ENCODE measurements at places on chromosomes 11 and 22. TPM values are rescaled to one million over a fixed set of nuclear protein-coding genes. Genes with fewer than 3 reads are reported as not detected.

Gene KRTAP5-1
- total RNA-seq, result not detected

DNA sequence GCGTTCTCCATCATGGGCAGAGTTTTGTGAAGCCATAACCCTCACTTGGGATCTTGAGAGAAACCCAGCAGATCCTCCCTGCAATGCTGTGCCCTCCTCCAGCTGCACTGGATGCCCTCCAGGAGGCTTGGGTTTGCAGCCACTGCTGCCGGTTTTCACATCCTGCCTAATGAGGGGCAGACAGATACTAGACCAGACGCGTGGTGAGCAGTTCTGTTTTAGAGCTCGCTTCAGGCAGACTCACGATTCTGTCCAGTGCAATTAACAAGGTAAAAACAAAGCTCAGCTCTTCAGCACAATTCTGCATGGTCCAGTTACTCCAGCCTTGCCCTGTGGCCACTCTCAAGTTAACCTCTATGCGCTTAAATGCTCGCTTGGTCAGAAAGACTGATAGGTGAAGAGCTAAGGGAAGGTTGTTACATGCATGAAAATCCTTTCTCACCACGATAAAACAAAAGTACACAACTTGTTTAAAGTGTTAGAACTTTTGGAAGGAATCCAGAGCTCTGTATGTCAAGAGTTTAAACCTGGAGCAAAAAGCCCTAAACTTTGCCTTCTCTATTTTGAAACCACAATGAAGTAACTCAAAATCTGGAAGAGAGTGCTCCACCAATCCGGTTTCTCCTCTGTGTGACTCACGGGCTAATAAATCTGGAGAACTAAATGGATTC lies 292.3 kb upstream of the FAT3 start:
- no peak for DNase-seq

Gene ATXN10
- 52.9 TPM for total RNA-seq

- no peak for DNase-seq
These were observed 165.0 kb upstream of the MTMR2 start for GRCh38 chr11:96088914-96089313.

DNA sequence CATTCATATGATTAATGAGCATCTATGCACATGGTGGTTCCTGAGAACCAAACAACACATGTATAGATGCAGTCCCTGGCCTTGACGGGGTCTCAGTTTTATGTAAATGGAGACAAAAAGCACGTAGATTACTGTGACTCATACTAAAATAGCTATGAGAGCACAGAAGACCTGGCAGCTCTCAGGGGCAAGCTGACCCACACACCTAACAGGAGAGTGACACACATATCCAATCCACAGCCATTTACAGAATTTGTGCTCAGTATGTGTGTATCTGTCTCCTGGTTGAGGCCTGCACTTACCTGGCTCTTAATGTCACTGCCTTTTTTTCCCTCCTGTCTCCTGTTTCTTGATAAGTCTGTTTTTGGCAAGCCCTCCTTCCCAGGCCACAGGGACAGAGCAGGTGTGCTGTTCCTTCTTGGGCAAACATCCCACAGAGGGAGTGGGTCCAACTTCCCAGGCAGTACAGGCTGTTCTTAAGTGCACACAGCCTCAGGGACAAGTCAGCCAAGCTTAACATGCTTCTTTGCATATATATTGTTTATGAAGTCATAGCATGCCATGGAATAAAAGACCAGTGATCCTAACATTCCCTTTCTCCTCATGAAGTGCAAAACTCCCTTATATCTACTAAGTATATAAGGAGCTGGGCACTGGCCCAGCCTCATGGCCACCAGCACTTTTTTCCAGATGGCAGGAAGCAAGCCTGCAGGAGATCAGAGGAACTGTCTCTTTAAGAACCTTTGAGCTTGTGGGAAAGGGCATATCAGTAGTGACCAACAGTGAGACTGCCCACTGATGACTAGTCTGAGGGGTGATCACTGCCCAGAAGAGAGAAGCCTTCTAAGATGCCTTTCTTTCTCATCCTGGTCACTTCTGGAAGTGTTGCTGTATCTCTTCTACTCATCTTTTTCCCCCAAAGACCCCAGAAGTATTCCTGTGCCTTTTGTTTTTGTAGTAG lies 124.7 kb upstream of the CCDC90B start:
- no peak for DNase-seq

Gene OR52I2
- total RNA-seq, result not detected

Gene SYCE3
- not detected for total RNA-seq

DNA sequence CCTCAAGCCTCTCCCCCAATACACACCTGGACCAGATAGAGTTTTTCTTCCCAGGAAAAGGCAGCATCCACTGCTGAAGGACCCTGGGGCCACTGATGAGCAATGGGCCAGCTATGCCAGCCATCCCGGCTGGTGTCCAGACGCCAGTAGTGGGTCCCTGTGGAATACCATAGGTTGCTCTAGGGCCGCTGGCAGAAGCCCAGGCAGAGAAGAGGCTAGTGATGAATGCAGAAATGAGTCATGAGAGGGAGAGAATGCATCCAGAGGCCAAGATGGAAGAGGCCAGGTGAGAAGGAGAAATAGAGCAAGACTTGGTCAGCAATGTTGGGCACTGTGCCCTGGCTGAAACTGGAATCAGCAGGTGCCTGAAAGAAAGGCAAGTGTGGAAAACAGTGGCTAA lies 8.9 kb downstream of the HPX start:
- no peak for DNase-seq

GRCh38 chr22:23072077-23072910 lies 2.0 kb downstream of the GNAZ start:
- no peak for DNase-seq

- no peak for DNase-seq
These were observed 37.7 kb downstream of the TCIRG1 start for GRCh38 chr11:68076371-68077042.

Gene JRKL
- 8.5 TPM for total RNA-seq

DNA sequence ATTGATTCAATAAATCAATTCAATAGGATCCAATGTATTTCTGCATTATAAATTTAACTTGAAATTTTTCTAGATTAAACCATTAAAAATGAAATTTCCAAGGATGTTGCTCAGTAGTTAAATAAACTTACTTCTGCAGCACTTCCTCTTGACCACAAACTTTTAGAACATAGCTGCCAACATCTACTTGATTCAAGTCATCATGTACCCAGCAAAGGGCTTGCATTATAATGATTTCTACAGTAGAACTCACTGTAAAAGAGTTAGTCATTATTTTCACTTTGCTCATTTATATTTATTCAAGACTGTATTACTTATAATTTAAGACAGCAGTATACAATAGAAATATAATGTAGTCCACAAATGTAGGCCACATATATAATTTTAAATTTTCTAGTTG lies 59.2 kb downstream of the PIK3C2A start:
- DNase-seq, result no peak

DNA sequence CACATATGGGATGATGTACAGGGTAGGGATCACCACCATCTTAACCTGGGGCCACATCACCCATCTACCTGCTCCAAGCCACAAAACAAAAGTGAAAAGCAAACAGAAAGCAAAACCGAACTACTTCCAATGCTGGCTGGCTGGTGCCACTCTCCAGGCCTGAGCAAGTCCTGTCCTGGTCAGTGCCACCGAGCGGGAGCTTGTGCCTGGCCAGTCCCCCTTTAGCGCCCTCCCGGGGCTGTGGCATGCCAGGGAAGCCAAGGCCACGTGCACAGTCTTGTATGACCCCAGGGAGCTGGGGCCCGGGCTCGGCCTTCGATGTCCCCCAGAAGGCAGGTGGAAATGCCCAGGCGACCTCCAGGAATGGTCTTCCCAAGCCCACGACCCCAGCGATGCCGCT lies 17.9 kb upstream of the NAP1L4 start:
- no peak for DNase-seq

GRCh38 chr11:101466352-101466751 lies 117.5 kb downstream of the TRPC6 start:
- DNase-seq, result no peak

GRCh38 chr11:65573391-65574079 lies 1.2 kb downstream of the FAM89B start:
- no peak for DNase-seq

GRCh38 chr11:90373971-90374370 lies 151.1 kb upstream of the CHORDC1 start:
- DNase-seq, result no peak

DNA sequence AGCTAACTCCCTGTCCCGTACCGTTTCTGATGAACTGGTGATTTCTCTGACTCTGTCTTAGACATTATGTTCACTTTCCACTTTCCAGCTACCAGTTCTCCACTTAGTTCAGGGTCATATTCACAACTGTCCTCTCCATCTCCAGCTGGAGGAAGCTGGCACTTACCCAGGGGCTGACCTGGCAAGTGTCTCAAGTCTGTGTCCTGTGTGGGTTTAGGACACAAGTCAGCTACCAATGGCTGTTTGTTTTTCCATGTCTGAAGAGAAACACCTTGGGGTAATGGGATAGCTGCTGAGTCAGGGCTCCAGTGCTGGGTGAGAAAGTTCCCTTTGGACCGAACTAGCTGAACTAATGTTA lies 134.4 kb downstream of the CSNK2A3 start:
- no peak for DNase-seq

DNA sequence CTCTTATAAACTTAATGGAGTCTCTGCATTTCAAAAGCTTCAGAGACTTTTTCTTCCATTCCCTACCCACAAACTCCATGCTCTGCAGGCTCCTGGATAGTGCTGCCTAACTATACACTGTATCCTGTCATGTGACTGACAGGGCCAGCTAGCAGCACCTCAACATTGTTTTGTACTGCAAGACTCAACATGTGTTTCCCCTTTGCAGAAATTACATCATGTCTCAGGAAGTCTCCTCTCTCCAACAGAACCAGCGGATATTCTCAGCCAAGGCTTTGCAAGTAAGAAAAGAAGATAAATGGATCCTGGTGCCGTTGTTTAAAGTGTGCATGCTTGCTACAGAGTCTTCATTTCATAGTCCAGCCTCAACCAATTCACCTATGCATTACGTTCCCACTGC lies 164.0 kb upstream of the UBASH3B start:
- no peak for DNase-seq

DNA sequence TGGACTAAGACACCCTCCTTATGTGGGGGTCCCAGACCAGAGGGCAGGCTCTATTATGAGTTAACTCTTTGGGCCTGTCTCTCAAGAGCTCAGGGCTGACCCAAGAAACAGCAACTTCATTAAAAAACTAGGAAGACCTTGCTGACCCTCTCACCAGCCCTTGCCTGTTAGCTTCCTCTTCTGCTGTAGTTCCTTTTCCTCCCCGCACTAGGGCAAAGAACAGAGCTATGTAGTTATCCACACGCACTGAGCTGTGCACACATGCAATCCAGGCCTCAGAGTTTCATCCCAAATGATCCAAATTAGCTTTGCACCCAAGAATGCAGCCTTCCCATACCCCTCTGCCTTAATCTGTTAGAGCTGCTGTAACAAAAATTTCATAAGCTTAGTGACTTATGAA lies 539.6 kb upstream of the CADM1 start:
- no peak for DNase-seq

Gene MRGPRE
- total RNA-seq, result not detected

DNA sequence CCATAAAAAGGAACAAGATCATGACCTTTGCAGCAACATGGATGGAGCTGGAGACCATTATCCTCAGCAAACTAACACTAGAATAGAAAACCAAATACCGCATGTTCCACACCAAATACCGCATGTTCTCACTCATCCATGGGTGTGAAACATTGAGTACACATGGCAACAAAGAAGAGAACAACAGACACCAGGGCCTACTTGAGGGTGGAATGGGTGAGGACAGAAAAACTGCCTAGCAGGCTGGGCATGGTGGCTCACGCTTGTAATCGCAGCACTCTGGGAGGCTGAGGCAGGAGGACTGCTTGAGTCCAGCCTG lies 12.3 kb downstream of the EHD1 start:
- DNase-seq, result no peak

DNA sequence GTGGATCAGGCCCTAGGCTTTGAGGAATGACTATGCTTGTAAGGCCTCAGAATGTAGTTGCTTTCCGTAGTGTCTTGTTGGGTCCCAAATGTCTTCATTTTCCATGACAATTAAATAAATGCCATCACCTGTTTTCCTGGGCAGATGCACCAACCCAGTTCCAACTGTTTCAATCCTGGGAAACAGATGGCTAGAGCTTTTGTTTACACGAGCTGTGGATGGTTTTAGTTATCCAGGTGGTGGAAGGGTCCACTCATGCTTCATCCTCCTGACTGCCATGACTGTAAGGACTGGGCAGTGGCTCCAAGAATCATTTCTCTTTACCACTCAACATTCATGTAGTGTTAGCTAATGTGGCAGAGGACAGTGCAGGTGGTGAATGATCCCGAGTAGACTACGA lies 8.6 kb downstream of the RCN1 start:
- DNase-seq, result no peak

DNA sequence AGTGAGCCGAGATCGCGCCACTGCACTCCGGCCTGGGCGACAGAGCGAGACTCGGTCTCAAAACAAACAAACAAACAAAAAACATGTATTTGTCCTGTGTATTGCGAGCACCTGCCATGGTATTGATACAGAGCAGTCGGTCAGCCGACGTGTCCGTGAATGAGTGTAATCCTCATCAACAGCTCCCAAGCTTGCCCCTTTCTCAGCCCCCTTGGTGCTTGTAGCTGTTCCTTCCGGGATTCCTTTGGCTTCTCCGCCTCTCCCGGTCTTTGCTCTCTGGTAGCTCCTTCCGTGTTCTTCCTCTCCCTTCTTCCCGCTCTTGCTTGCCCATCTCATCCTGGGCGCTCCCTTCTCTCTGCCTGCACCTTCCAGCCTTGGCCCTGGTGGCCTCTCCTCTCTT lies 10.9 kb downstream of the ZNF74 start:
- no peak for DNase-seq

- no peak for DNase-seq
These were observed 2.5 kb downstream of the TXN2 start for GRCh38 chr22:36478966-36479365.

- no peak for DNase-seq
These were observed 70.7 kb upstream of the GRK3 start for GRCh38 chr22:25493794-25494193.

GRCh38 chr11:19071255-19071654 lies 10.7 kb upstream of the MRGPRX2 start:
- DNase-seq, result no peak

Gene RASSF10
- not detected for total RNA-seq

Gene LGALS12
- total RNA-seq, result not detected

Gene ELFN2
- not detected for total RNA-seq

All from thoracic aorta (tissue), 2 donors.